ENCODE measurements at places on chromosomes 4 and X.

- DNase-seq, result peak; percentile 11
These were observed 268.6 kb upstream of the VCX start for GRCh38 chrX:7574325-7574724.

DNA sequence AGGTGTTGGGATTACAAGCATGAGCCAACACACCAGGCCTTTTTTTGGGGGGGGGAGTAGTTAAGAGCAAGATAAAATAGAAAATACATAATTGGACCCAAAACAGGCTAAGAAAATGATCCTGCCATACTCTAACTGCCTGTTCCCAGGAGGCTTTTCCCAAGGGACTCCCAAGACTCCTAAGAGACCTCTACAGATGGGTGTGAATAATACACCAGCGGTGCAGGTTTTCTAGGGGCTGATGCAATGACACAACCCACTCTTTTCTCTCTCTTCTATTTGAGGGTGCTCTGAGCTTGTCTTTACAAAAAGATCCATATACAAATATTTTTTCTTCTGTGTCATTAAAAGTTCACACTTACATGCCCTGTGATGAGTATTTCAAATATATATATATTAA lies 116.9 kb downstream of the RASL11B start:
- DNase-seq, result no peak

DNA sequence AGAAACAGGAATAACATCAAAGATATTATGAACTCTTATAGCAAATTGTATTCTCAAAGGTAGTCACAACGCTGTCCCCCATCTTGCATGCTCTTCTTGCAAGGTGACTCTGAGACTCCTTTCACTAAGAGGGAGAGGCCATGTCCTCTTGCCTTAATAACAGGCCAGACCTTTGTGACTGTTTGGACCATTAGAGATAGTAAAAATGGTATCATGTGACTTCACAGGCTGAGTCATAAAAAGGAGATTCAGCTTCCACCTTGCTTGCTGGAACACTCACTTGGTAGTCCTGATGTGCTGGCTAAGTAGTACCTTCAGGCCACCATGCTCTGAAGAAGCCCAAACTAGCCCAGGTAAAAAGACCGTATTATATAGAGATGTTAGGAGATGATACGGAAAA lies 143.8 kb downstream of the FBXW7 start:
- DNase-seq, result no peak

GRCh38 chrX:76147106-76147505 lies 25.8 kb upstream of the PBDC1 start:
- peak; percentile 1 for DNase-seq

DNA sequence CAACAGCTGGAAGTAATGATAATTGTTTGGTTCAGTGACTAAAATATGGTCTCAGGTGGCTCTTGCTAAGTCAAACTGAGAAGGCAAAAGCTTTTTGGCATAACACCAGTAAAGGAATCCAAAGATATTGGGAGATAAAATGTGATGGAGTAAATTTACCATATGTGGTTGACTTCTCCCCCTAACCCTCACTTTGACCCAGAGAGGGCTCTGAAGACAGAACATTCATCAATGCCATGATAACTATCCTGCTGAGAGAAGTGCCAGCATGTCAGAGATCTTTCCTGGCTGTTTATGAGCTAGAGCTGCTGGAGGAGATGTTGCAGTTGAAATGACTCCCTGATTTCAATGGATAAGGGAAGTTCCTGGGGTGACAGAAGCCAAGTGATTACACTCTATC lies 213.4 kb downstream of the SPCS3 start:
- no peak for DNase-seq

Measured in fibroblast of skin of scalp (primary cell).